ENCODE measurements at places on chromosomes 6 and 20.

GRCh38 chr6:111800821-111801220 is 72.4 kb downstream of the FYN start:
- DNase-seq = no peak

DNA sequence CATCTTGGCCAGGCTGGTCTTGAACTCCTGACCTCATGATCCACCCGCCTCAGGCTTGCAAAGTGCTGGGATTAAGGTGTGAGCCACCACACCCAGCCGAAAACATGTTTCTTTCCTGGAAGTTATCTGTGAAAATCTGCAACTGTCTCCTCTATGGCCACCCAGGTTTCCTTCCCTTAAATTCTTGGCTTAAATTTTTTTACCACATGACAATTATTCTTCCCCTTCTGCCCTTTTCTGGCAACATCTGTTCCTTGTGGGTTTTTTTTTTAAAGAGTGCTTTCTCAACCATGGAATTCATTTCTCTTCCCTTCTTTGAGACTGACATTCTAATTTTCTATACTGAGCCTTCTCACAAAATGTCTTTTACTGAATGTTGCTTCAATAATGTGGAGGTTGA is 59.6 kb downstream of the DOK5 start:
- DNase-seq = no peak

GRCh38 chr6:109722564-109723254 is 31.6 kb downstream of the FIG4 start:
- no peak for DNase-seq

GRCh38 chr20:49583669-49584417 is 15.9 kb upstream of the PTGIS start:
- DNase-seq = no peak

- no peak for DNase-seq
Observed at GRCh38 chr20:39163993-39164392, 201.8 kb downstream of the DHX35 start.

DNA sequence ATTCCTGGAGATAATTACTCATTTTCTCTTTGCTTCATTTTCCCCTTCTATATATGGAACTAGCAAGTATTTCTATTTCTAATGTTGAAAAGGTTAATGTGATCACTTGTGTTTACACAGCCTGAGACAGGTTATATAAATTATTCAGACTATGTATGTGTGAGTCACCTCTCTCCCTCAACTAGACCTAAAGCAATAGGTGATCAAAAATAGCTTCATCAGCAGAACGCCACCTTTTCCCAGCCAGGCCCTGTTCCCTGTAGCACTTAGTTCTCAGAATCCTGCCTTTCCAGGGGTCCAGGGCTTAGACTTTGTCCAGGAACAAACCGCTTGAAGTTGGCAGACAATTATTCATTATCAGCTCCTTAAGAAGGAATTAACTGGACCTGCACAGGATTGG is 125.3 kb upstream of the EXOC2 start:
- DNase-seq = no peak

DNA sequence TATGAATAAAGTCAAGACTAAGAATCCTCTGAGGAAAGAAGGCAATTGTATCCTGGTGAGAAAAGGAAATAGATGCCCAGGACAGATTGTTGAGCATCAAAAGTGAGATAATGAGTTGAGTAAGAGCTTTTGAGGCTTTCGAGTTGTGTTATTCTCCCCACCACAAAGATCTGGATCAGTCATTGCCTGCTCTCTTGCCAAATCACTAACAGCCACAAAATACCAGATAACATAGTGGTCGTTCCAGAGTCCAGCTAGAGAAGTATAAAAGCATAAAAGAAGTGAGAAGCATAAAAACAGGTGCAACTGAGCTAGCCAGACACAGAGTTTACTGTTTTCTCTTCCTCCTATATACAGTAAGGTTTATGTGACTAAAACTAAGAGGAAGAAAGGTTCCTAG is 4.9 kb downstream of the SPINT4 start:
- no peak for DNase-seq

- peak; percentile 70 for DNase-seq
Observed at GRCh38 chr6:111721753-111722154, 116.1 kb upstream of the TRAF3IP2 start.

DNA sequence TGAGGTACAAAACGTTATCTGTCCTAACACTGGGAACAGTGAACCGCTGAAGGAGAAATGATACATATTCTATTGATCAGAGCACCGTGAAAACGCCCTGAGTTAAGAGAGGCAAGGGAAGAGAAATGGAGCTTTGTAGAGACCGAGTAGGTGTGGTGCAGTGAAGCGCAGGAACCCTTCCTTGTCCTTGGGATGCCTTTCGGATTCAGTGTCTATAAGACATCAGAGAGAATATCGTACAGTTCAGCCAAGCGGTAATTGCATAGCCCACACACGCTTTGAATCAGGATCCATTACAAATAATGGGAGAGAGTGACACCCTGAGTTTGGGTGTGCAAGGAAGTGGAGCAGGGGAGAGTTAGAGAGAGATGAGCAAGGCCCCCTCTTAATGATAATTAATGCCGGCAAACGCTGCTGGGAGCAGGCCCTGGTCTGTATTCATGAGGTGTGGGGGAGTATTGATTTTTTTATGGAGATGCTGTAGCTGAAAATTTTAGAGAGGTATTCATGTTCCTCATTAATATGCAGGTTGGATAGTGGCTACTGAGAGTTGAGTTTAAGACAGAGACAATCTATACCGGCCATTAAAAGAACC is 20.7 kb downstream of the NOX3 start:
- DNase-seq = no peak

- DNase-seq = no peak
Observed at GRCh38 chr6:1212919-1213318, 99.0 kb upstream of the FOXQ1 start.

DNA sequence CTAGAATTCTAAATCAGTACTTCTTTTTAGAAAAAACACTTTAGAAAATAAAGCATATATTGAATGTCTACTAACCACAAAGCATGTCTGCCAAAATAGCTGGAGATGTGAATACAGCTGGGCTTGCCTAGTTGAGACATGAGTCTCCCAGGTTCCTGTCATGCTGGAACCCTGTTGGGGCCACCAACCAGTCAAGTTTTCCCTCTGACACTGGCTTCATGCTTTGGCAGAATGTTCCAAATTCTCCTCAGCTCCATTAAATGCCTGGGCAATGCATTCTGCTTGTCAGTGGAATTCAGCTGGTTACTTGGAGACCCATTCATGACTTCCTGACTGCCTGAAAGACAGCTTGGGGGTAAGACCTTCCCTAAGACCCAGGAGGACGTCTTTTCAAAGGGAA is 87.2 kb downstream of the PRND start:
- no peak for DNase-seq

- no peak for DNase-seq
Observed at GRCh38 chr6:168525926-168526630, 85.1 kb downstream of the SMOC2 start.

GRCh38 chr6:49570474-49571079 is 20.1 kb downstream of the C6orf141 start:
- no peak for DNase-seq

All from activated CD8-positive, alpha-beta memory T cell treated with anti-CD3 and anti-CD28 coated beads, Interleukin-2, amount 50 U/mL, for 48 hours (primary cell).